ENCODE measurements at places on chromosomes 6 and 20.

GRCh38 chr6:109738255-109738654, 47.2 kb downstream of the FIG4 start:
- no peak for DNase-seq

GRCh38 chr20:43187476-43188233, 2.1 kb downstream of the PTPRT start:
- peak; percentile 82 for DNase-seq

DNA sequence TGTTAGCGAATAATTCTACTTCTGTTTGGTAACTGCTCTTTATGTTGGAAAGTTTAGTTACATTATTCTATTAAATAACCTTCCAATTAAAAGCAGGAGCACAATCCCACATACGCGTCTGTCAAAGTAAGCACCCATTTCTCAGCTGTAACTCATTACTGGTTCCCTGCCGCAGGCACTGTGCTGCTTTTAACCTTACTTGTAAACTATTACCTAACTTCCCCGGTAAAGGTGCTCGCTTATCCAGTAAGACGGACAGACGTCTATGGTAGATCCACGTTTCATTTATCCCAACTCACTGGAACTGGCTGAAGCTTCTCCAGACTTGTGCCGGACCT, 529 bp upstream of the ENPP4 start:
- DNase-seq: no peak

GRCh38 chr6:31400467-31401289, 2.7 kb upstream of the MICA start:
- peak; percentile 91 for DNase-seq

GRCh38 chr20:60901831-60902230, 350.2 kb upstream of the CDH4 start:
- no peak for DNase-seq

DNA sequence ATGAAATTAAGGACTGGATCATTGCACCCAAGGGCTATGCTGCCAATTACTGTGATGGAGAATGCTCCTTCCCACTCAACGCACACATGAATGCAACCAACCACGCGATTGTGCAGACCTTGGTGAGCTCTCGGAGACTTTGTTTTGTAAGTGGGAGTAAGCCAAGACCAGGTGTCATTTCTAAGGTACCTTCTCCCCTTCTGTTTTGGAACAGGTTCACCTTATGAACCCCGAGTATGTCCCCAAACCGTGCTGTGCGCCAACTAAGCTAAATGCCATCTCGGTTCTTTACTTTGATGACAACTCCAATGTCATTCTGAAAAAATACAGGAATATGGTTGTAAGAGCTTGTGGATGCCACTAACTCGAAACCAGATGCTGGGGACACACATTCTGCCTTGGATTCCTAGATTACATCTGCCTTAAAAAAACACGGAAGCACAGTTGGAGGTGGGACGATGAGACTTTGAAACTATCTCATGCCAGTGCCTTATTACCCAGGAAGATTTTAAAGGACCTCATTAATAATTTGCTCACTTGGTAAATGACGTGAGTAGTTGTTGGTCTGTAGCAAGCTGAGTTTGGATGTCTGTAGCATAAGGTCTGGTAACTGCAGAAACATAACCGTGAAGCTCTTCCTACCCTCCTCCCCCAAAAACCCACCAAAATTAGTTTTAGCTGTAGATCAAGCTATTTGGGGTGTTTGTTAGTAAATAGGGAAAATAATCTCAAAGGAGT, 30.4 kb downstream of the TXNDC5 start:
- DNase-seq: no peak

- DNase-seq: no peak
These were observed 18.9 kb downstream of the PREP start for GRCh38 chr6:105384004-105384403.

- peak; percentile 68 for DNase-seq
These were observed 809 bp upstream of the NOL7 start for GRCh38 chr6:13614126-13614925.

DNA sequence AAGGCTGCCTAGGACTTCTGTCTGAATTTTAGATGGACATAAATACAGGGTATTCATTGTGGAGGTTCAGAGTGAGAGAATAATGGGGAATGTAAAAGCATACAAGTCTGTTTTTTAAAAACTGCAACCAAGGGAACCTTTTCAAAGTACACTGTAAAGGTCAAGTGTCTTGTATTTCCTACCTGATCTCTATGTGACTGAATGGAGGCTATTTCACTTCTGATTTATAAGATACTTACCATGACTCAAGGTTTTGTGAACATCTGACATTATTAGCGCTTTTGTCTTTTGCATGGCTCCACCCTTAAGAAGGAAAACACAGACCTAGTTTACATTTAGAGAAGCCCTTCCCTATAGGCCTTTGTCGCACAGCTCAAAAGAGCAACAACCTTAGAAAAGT, 126.5 kb downstream of the ZFAND3 start:
- no peak for DNase-seq

- DNase-seq: no peak
These were observed 82.2 kb upstream of the SALL4 start for GRCh38 chr20:51884561-51884960.

GRCh38 chr20:49712646-49712995, 1.1 kb downstream of the B4GALT5 start:
- no peak for DNase-seq

GRCh38 chr6:111781041-111781708, 92.1 kb downstream of the FYN start:
- DNase-seq: no peak

DNA sequence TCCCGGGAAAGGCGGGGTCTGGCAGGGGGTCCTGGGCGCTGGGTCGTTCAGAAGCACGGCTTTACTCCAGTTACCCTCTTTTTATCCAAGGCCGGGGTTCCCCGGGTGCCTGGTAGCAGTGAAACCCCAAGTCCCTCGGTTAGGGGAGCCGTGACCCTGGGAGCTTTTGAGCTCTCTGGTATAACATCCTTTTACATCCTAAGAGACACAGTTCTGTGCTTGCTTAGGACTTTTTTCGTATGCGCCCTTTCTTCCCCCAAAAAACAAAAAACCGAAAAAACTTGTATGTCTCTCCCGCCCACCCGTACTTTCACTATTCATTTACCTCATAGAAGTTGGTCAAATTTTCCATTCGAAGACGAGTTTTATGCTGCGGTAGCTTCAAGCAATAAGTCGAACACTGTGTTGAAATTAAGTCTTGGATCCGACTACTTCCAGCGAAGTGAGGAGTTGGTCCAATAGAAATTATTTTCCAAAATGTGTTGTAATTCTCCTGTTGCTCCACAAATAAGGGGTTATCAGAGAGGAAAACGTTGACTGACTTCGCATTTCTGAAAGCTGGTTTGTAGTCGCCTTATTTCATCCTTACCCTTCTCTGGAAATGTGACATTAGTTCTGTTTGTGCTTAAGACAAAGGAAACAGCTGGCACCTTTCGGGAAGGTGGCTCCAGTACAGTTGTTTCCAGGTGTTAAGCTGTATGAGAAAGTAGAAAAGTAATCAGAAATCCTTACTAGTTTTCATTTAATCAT, 816 bp upstream of the MAN1A1 start:
- DNase-seq: no peak

- DNase-seq: no peak
These were observed 150.8 kb upstream of the FAM83B start for GRCh38 chr6:54695815-54696214.

DNA sequence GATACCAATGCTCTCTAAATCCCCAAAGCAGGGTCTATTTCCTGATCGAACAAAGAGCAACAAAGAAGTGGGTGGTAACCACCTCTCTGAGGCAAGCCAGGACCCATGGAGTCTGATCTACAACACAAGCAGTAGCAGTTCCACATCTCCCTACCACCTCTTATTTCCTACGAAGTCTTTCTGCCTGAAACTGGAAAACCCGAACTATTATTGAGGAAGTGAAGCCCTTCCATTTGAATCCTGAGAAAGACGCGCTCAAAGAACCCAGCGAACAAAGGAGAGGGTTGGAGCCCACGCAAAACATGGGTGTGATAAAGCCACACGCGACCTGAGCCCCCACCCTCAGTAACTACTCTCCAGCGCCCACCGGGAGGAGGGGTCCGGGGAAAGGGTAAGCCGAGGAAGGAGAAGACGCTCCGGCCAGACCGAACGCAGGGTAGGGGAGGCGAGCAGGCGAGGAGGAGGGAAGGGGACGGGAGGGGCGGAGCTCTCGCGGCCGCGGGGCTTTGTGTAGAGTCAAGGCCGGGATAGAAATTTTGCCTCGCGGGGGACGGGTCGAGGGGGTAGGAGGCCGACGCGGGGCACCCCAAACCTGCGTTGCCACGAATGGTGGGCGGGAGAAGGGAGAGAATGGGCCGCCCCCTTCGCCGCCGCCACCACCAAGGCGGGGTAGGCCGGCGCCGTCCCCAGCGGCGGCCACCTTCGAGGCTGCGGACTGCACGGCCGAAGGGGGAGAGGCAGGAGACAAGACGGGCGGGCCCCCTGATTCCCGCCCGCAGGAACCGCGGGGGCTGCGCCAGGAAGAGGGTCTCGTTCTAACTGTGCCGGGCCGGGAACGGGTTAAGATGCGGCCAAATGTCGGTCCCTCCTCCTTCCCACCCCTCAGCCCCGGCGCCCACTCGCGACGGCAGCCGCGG, 802 bp downstream of the HDAC2 start:
- DNase-seq: peak; percentile 73

DNA sequence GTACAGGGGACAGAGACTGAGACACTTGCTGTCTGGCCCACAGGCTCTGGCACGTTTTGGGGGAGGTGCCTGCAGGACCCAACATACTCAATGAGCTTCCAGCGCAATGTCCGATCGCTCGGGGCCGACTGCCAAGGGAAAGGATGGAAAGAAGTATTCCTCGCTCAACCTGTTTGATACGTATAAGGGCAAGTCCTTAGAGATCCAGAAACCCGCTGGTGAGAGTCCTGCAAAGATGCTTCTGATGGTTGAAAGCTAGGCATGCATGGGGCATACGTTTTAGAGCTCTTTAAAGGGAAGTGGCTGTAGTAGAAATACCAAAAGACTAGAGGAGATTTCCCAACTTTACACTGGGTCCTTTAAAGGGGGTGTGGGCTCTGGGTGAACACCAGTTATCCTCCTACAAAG, 2.2 kb downstream of the PRRC2A start:
- no peak for DNase-seq

DNA sequence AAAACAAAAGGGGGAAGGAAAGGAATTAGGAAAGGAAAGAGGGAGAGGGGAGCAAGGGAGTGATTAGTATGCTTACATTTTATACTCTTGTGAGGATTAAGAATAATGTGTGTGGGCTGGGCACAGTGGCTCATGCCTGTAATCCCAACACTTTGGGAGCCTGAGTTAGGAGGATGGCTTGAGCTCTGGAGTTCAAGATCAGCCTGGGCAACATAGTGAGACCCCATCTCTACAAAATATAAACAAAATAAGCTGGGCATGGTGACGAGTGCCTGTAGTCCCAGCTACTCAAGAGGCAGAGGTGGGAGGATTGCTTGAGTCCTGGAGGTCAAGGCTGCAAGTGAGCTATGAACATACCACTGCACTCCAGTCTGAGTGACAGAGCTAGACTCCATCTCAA, 47.0 kb downstream of the SHLD1 start:
- DNase-seq: no peak

DNA sequence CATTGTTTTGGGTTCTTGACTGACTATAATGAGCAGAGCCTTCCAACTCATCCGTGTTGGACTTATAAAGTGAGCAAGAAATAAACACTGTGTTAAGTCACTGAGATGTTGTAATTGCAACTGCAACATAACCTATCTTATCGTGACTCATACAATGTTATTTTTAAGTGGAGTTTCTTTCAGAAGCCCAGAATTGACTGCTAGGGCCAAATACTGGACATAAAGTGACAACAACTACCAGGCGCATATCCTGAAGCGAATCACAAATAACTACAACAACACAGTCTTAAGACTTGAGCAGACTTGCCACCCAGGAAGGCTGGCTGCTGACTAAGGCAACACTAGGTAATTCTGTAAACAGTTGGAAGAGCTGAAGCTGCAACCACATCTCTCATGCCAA, 326.6 kb downstream of the COL12A1 start:
- no peak for DNase-seq

DNA sequence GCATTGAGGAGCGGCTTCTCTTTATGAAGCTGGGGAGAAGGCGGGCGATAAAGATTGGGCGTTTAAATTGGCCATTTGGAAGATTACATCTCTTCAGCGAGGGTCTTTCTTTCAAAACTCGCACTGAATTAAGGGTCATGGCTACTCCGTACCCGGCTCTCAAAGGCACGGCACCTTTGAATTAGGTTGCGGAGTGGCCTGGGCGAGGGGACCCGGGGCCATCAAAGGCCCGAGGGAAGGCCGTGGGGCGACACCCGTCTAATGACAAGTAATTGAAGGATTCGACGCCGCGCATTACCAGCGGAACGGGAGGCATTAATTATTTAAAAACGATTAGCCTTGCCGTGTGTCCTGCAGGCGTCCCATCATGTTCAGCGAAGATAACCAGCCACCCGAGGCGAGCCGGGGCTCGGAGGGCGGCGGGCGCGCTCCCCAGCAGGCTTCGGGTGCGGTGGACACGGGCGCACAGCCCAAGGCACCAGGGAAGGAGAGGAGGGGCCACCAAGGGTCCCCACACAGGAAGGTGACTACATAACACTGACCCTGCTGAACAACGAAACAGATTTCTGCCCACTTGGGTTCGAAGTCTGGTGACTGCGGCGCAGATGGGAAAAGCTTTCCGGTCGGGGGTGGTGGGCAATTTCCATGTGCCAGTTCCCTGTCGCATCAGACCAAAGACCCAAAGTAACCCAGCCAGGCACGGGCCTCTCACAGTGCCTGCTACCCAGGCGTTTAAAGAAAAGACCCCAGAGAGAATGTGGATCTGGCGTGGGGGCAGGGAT, 7.4 kb downstream of the FOXA2 start:
- DNase-seq: no peak
